ENCODE measurements at places on chromosomes 4 and X.

- no peak for DNase-seq
These were observed 514.6 kb upstream of the KLHL4 start for GRCh38 chrX:87003031-87003430.

- no peak for DNase-seq
These were observed 47.0 kb downstream of the FAT1 start for GRCh38 chr4:186676531-186677161.

- no peak for DNase-seq
These were observed 42.0 kb downstream of the PSAPL1 start for GRCh38 chr4:7392438-7393421.

GRCh38 chr4:4659871-4660651, 118.2 kb upstream of the STX18 start:
- DNase-seq: no peak

DNA sequence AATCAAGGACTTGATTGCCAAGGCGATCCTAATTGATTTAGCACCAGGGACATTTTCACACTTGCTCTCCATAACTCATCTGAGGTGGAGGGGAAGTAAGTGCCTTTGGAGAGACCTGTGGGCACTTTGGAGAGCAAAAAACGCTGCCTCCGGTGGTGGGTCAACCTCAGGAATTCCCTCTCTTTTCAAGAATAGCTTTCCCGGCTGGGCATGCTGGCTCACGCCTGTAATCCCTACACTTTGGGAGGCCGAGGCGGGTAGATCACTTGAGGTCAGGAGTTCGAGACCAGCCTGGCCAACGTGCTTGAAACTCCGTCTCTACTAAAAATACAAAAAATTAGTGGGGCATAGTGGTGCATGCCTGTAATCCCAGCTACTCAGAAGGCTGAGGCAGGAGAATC, 49.2 kb downstream of the PRPS1 start:
- no peak for DNase-seq

- no peak for DNase-seq
These were observed 57.0 kb upstream of the PROM1 start for GRCh38 chr4:16140879-16141249.

- DNase-seq: no peak
These were observed 29.3 kb downstream of the MMGT1 start for GRCh38 chrX:135944486-135944885.

- no peak for DNase-seq
These were observed 33.0 kb downstream of the TACC3 start for GRCh38 chr4:1754336-1754735.

DNA sequence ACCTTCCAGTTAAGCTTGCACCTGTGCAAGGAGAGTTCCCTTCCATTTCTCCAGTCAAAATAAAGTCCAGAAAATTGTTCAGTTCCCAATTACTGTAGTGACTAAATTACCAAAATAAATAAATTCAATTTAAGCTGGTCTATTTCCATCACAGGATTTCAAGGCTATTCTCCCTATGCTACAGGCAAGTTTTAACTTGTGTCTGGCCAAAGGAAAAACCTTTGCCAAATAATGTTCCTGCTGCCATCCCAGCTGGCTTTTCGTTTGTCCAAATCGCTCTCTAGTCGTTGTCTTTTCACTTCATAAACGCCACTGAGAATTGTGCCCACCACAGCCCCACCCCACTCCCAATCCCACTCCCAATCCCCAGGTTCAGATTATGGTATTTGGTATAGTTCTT, 2.4 kb downstream of the KCTD8 start:
- no peak for DNase-seq

GRCh38 chr4:95095348-95095974, 337.7 kb downstream of the BMPR1B start:
- DNase-seq: no peak

All from activated T-cell treated with anti-CD3 and anti-CD28 coated beads for 1 hour (primary cell).